ENCODE measurements at places on chromosomes 2 and 18.

GRCh38 chr2:225434014-225434413, 34.5 kb downstream of the NYAP2 start:
- no peak for DNase-seq

DNA sequence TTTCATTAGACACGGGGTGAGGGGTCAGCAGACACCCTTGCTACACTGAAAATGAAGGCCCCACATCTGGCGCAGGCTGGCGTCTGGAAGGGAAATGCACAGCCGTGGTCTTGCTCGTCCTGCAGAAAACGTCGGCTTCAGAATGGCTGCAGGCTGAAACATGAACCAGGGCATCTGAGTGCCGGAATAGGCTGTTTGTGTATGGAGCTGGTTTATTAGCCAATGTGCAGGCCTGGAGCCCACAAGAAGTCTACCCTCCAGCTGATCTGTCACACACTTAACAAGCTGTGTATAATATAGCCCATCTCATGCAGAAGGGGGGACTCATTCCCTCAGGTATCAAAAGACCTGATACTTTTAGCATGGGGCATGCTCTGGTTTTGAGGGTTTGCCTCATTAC, 153.4 kb upstream of the SOX11 start:
- DNase-seq = no peak

DNA sequence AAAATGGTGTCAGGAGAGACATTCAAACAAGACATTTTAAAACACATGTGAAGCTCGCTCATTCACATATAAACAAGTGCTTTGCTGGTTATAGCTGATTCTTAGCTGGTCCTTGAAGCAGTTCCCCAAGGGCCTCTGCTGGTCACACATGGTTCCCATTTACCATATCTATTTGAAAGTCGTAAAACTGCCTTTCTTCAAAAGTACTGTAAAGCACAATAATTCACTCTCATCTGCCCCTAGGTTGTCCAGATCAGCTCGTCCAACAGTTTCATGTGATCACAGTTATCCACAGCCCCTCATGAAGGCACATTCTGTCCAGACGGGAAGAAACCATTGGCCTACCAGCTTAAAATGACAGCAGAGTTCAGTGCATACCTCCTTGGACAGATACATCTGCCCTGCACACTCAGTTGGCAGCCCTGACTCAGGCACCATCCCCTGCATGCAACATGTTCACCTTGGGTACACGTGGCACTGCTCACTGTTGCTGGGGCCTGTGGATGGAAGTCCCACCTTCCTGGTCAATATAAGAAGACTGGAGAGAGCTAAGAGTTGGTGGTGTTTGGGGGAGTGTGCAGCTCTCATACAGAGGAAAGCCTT, 108.0 kb upstream of the HAAO start:
- no peak for DNase-seq

GRCh38 chr18:67518566-67518965, 2.0 kb upstream of the DSEL start:
- DNase-seq = no peak

DNA sequence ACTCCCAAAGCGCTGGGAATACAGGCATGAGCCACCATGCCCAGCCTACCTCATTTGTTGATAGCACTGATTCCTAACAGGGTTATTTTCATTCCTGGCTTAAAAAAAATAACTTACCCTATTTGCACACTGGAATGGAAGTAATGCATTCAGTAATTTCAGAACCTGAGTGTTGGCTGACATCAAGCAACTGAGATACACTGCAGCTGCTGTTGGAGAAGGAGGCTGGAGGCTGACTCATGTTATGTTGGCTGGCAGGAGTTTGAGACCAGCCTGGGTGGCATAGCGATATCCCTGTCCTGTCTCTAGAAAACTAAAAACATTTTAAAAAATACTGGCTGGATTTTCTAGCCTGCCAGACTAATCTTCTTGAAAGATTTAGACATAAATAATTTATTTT, 385.1 kb upstream of the MEX3C start:
- DNase-seq = no peak
